ENCODE measurements at places on chromosomes 2 and 18.

DNA sequence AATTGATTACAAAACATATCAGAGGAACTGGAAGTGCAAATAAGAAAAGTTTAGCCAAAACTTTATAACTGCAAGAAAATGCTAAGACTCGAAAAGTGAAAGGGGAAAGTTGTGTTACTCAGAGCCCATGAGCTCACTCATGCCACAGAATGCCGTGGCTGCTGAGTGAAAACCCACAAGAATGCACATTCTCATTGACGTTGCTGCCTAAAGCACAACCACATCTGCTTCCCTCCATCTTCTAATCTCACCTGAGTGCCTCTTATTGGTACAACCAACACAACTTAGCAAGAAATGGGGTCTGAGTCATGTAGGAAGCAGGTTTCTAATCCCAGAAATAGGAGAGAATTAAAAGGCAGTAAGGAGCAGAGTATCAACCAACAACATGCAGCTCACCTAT, 259.7 kb downstream of the LNPK start:
- no peak for DNase-seq

- DNase-seq = no peak
Measured at GRCh38 chr2:110853516-110853915, 121.1 kb downstream of the ACOXL start.

- DNase-seq = no peak
Measured at GRCh38 chr2:145292166-145292565, 772.2 kb upstream of the ZEB2 start.

DNA sequence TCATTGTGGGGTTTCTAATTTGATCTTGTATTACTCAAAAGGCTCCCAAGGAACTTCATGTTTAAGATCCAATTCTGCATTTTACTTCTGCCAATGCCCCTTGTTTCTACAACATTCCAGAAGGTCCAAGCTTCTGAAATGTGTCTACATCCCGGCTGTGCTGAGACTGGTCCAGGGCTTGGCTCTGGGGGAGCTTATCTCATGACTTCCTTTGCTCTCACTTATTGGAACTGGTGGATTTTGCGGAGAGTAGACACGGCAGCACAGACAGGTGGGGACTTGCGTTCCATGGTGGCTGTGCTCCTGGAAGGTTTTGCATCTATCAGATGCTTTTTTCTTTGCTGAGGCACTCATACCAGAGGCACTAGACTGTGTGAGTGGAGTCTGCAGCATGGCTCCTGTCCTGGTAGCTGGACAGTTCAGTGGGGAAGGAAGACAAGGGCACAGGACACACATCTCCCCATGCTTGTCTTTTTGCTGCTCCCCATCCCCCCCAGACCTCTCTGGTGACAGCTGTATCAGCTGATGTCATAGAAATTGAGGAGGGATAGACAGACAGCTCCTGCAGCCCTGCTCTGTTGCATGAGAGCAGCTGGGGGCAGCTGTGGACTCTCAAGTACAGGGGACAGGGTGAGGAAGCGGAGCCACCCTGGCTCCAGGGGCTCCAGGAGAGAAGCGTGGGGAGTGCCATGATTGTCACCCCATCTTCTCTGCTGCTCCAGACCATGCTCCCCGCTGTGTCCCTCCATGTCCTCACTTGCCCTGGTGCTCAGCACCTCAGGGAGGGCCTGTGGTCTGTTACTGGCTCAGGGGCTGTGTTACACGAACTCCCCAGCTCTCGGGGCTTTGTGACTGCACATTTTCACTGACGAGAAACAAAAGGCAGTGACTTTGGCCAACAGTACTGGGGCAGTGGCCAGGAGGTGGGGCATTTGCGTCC, 46.0 kb downstream of the ACAA2 start:
- no peak for DNase-seq

DNA sequence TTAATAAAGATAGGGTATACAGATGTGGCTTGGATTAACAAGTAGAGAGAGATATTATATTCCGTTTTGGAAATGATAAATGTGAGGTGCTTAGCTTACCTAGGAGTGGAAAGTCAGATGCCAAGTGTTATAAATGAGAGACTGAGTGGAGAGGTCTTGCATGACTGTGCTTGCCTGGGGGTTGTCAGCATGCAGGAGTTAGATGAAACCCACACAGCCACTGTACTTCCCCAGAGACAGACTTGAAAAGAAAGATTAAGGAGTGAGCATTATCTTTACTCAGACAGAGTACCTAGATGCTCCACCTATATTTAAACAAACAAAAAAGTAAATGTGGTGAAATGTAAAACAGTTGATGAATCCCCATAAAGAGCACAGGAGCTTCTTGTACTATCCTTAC, 482.7 kb downstream of the RIT2 start:
- DNase-seq = no peak

DNA sequence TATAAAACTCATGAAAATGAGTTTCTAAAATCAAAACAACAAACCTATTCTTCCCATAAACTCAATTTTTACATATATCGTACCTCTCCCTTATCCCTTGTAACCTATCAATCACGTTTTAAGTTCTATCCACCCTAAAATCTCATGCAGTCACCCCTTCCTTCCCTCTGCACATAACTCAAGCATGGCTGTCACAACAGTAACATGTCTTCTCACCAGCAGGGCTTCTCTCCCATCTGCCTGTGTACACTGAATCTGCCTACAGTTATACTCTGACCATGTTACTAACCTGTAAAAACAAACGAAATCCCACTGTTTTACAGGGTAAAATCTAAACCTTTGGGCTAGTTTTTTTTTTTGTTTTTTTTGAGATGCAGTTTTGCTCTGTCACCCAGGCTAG, 68.2 kb downstream of the MAP4K3 start:
- no peak for DNase-seq

GRCh38 chr2:203594541-203594940, 59.4 kb upstream of the RAPH1 start:
- DNase-seq = no peak

- DNase-seq = no peak
Measured at GRCh38 chr2:99777656-99778290, 288.0 kb upstream of the REV1 start.

DNA sequence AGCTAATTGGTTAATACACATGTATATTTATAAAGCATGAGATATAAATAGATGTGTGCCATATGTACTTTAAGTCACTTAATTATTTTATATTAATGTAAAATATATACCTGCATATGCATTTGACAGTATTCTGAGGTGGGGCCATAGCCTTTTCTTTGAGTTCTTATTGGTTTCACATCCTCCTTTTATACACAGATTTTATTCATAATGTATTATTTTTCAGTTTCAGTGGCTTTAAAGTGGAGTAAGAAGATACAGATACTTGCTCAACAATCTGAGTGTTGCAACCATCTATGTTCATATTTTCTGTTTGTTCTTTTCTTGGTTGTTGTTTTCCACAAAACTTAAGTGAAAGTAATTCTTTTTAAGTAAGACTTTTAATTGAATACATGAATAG, 436.5 kb downstream of the RND3 start:
- DNase-seq = no peak

DNA sequence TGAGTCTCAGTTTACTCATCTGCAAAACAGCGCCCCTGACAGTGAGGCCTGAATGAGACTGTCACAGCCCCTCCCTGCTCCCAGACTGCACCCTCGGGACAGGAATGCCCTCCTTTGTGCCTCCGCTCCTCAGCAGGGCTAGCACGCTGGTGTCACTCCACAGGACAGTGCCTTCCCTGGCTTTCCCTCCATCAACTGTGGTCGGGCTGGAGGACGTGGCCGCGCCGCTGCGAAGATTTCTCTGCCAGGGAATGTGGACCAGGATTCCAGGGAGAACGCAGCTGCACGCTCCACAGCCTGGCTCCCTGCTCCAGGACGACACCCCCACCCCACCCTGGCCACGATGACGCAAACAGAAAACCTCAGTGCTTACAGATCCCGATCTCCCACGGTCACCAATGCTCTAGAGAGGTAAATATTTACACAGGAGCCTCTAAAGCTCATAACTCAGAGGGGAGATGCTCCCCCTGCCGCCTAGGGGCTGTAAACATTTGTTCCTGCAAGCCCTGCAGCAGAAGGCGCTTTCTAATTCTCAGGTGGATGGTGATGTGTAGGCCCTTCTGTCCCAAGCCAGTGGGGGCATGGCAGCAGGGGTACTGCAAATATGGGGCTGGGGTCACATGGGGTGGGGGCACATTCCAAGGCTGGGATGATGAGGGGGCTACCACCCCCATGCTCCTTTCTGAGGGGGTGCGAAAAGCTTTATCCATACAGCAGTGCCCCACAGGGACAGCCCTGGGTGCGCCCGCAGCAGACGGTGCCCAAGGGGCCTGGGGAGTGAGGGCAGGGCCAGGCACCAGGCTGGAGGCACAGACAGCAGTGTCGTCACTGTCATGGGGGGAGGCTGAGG, 12.4 kb downstream of the HS6ST1 start:
- no peak for DNase-seq

GRCh38 chr2:15038366-15039364, 406.1 kb downstream of the LRATD1 start:
- no peak for DNase-seq

DNA sequence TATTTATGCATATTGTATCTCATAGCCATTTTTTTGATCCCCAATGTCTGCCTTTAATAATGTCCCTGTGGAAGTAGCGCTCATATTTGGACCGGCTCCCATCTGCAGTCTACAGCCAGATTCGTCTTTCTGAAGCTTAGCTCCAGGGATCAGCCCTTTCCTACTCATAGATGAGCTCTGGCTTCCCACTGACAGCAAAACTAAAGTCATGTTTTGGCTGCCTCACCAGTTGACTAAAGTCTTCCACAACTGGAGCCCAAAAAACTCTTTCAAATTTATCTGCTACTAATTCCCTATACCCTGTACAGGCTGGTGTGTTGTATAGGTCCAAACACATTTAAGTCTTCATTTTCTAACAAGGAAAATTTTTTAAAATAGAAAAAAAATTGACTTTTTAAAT, 294.2 kb upstream of the HNMT start:
- no peak for DNase-seq

DNA sequence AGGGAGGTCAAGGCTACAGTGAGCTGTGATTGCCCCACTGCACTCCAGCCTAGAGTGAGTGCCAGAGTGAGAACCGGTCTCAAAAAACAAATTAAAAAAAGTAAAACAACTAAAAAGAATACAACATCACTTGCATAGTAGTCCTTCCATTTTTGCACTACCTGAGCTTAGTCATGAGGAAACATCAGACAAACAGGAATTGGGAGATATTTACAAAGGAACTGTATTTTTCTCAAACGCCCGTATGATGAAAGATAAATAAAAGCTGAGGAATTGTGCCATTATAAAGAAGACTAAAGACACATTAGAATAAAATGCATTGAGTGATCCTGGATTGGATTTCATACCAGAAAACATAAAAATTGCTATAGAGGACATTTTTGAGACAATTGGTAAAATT, 50.0 kb upstream of the ATP8B1 start:
- no peak for DNase-seq

DNA sequence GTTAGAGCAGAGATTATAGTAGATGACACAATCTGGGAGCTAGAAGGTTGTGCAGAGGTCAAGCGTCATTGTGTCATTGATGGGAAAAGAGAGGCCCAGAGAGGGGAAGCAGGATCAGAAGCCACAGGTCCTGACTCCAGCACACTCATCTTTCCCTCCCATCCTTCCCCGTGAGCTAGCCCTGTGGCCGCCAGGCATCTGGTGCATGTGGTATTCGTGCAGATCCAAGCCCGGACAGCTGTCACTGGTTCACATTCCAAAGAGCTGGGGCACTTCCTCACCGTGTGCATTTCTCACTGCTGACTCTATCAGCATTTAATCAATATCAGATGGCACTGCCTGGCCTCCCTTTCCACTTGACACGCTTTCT, 94.1 kb upstream of the THOC1 start:
- DNase-seq = no peak

GRCh38 chr18:24627644-24628315, 167.3 kb downstream of the HRH4 start:
- no peak for DNase-seq

DNA sequence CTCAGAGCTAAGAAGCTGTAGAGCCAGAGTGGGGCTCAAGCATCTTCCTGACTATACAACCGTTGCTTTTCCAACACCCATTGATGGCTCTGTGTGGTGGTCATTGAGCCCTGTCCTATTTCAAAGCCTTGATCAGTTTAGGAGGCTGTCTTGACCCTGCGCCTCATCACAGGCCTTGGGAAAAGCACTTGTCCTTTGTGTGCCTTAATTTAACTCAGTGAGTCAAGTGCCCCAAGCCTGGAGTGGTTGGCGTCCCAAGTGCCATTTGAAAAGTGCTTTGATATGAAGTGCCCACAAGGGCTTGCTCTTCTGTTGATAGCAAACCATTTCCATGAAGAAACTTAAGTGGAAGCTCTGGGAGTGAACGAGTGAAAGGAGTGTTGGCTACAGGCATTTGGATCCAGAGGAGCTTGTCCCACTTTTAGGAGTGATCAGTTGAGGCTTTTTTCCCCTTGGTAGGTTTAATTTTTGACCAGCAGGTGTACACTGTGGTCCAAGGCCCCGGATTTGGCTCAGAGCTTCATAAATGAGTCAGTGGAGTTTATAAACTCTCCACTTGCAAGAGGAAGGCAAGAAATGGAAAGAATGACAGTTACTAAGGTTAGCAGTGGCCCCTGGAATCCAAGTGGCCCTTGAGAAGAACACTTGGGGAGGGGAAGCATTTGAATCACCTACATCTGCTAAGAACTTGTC, 50.3 kb downstream of the ACTR2 start:
- DNase-seq = no peak

DNA sequence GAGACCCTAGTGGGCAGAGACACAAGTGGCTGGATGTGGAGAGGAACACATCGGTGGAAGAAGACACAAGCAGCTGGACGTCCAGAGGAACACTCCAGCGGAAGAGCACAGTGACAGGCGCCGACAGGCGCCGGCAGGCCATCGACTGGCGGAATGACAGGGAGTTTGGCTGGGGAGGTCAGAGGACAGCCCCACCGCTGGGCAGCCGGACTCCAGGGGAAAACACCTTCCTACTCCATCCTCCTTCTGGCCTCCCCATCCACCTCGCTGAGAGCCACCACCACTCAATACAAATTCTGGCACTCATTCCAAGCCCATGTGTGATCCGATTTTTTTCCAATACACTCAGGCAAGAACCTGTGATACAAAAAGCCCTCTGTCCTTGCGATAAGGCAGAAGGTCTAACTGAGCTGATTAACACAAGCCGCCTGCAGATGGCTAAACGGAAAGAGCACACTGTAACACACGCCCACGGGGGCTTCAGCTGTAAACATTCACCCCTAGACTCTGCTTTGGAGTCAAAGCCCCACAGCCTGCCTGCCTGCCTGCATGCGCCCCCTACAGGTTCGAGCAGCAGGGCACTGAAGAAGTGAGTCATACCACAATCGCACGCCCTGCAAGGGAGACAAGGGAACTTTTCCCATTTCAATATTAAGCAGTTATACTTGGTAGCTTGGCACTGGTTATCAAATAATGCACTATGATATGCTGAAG, 50.2 kb upstream of the LRP1B start:
- DNase-seq = no peak

DNA sequence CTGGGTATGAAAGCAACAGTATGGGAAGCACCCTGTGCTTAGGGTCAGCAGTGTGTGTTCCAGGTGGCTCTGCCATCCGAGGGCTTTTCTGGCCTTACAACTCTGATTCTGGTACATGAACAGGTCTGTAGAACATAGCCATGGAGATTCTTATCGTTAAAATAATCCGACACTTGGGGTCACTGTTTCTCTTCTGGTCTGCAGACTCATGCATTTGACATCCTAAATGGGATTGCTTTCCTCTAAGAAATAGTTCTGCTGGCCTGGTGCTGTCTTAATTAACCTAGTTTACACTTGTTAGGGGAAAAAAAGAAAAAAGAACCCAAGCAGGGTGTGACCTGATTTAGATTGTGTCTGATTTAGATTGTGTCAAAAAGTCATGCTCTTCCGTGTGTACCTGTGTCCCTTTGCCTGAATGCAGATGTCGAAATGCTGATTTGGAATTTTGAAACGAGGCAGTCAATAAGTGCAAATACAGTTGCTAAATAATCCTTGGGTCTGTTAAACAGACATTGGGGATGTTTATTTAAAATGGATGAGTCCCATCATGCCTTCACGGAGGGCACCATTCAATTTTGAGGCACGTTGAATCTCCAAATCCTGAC, 59.6 kb downstream of the TRPM8 start:
- no peak for DNase-seq
